NCI-H524 treated with DMSO at 0.1 percent for 48 hours (cell line): ENCODE measurements at places on chromosomes 4 and X.
A peak's percentile ranks its signal among the peaks of the same experiment; 100 is the strongest.

- DNase-seq: no peak
Observed at GRCh38 chrX:13215729-13216128, 104.1 kb downstream of the ATXN3L start.

- DNase-seq: no peak
Observed at GRCh38 chr4:80265571-80266252, 752 bp upstream of the FGF5 start.

DNA sequence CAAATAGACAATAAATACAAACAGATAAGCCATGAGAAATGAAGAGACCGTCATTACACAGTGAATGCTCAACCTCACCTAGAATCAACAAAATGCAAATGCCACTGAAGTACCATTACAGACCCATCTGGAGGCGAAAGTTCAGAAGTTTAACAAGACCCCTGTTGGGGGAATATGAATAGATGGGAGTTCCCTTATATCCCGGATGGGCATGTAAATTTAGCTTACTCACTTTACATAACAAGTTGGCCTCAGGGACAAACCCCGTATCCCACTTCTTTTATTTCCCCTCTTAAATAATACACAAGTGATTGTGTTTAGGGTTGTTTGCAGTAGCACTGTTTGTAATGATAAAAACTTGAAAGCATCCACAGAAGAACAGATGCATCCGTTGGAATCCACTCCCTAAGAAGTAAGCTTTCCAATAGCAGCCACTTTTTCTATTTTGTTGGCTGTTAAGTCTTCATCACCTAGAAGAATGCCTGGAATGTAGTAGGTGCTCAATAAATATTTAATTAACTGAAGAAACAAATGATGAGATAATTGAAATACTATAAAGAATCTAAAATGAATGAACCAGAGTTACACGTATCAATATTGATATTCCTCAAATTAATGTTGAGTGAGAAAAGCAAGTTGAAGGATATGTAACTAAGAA lies 1076.3 kb upstream of the TENM3 start:
- DNase-seq: no peak

GRCh38 chrX:94645726-94646125 lies 971.7 kb downstream of the FAM133A start:
- no peak for DNase-seq

DNA sequence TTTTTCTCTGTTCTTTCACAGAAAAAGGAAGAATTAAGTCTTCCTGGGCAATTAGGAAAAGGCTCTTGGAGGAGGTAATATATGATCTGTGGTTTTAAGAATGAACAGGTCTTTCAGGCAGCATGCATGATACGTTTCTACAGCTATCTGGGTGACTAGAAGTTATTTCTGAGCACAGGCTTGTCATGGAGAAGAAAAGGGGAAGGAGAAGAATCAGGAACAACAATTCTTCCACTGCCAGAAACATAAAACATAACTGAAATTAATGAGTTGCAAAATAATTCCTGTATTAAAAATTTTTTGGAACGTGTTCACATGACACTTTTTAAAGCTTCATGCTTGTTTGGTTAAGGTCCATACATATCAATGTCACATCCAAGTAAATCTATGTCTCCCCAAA lies 17.7 kb upstream of the STIM2 start:
- DNase-seq: no peak

GRCh38 chrX:96182366-96182765 lies 502.3 kb upstream of the DIAPH2 start:
- peak; percentile 6 for DNase-seq

DNA sequence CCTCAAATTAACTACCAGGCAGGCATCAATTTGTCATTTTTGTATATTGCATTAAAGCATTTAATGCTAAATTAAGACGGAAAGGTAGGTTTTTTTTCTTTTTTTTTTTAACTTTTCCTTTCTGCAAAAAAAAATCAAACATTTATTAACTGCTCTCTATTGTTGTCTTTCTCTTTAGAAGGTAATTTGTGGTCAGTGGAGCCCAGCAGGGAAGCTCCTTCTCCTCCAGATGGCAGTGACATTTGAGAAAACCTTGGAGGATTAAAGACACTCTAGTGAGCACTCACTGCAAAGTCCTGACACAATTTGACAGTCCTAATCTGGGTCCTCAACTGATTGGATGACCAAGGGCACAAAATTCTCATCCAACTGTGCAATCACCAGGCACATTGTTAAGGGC lies 102.4 kb downstream of the SLIT2 start:
- peak; percentile 86 for DNase-seq

- DNase-seq: no peak
Observed at GRCh38 chr4:31187979-31188378, 467.8 kb downstream of the PCDH7 start.

DNA sequence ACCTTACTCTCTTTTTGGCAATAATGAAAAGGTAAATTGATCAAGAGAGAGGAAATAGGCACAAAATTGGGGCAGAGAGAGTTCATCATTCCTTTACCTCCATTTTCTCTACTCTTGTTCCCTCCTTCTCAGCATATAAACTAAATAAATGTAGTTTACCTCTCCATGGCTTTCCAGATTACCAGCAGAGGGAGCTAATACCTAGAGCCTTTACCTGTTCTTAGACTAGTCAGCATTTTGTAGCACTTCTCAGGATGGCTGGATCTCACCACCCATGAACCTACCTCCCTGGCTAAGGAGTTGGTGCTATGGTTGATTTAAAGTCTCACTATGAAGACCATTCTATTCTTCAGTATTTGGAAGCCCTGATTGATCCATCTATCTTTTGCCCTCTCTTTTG lies 15.7 kb downstream of the OFD1 start:
- peak; percentile 13 for DNase-seq

DNA sequence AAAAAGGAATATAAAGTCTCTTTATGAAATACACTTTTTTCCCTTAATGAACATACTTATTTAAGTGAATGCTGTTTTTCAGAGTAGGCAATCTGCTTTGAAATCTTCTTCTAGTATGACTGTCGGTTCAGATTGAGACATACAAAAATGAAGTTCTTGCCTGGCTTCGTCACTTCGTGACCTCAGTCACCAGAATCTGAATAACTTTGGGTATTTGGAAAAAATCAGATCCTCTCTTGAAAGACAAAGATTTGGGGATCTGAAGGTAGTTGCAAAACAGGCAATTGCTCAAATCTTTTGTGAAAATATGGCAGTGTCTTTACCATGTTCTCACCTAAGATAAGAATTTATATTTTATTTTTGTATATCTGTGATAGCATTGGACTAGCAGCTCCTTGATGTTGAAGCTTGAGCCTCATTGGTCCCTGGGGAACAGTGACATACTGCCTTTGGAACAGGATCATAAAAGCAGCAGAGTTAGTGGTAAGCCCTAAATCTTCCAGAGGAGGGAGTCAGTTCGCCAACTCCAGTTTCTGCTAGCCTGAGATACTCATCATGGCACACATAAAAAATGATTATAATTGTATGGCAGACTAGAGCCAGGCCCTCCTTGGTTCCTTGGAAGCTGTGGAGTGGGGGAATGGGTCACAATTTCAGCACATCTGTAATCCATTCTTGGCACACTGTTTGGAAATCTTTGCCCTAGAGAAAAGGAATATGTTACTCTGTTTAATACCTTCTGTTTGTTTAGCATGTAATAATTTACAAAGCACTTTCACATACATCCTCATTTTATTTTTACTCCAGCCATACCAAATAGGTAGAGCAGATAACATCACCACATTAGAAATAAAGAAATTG lies 5.0 kb downstream of the ARFIP1 start:
- peak; percentile 58 for DNase-seq

GRCh38 chrX:147917700-147918695 lies 6.3 kb downstream of the FMR1 start:
- DNase-seq: no peak

- no peak for DNase-seq
Observed at GRCh38 chr4:98284640-98285046, 23.5 kb downstream of the RAP1GDS1 start.

- no peak for DNase-seq
Observed at GRCh38 chr4:128793859-128794672, 15.4 kb upstream of the JADE1 start.

DNA sequence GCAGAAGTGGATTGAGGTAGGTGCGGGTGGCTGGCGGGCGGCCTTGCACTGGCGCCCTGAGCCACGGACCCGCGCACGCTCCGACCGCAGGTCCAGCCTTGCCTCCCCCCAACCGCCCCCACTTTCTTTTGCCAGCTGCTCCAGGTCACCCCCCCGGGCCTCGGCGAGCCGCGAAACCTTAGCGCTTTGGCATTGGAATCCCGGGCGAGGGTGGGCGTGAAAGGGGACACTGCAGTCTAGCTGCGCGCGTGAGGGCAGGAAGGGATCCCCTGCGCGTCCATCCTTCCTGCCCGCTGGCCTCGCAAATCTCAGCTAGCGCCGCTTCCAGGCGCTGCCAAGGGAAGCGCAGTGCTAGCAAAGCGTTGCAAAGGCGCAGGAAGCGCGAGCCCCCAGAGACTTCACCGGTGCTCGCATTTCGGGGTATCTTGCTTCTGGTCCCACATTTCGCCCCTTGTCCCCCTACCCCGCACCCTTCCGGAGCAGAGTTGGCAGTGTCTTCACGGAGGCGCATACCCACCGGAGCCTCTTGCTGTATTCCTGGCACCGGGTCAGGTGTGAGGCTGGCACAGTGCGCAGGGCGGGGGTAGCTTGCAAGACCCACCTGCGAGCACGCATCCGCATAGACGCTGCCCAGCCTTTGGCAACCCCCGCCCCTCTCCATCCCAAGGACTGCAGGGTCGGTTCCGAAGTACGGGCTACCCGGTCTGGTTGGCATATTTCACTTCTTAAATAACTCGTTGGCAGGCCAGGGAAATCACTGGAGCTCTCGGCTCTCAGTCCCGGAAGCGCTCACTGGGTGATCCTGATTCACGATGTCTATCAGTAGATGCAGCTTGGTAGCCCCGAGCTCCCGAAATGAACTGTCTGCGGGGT lies 104.4 kb downstream of the UCHL1 start:
- DNase-seq: peak; percentile 17

DNA sequence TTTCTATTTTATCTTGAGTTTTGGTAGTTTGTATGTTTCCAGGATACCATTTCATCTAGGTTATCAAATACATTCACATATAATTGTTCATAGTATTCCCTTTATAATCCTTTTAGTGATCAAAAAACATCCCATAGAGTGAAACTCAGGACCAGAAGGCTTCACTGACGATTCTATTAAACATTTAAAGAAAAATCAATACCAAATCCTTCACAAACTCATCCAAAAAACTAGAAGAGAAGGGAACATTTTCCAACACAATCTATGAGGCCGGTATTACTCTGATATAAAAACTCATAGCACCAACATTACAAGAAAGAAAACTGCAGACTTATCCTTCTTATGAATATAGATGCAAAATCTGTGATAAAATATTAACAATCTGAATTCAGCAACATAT lies 203.4 kb downstream of the ANKRD50 start:
- no peak for DNase-seq

GRCh38 chrX:151570561-151570960 lies 7.1 kb downstream of the PASD1 start:
- DNase-seq: no peak

DNA sequence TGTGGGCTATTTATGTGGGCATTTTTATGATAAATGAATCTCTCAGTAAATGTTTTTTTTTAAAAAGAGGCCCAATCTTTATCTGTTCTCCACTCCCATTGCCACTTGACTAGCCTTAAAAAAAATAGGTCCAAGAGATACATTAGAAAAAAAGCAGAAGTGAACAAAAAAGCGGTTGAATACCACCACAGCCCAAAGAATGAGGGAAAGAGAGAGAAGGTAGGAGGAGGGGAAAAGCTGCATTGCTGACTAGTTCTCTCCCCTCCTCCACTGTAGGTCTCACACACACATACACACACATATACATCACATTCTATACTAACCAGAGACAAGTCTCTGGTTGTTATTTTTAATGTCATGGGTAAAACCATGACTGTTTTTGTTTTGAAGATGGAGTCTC lies 95.8 kb upstream of the IL13RA1 start:
- DNase-seq: no peak

GRCh38 chr4:32031026-32031425 lies 1310.9 kb downstream of the PCDH7 start:
- no peak for DNase-seq

DNA sequence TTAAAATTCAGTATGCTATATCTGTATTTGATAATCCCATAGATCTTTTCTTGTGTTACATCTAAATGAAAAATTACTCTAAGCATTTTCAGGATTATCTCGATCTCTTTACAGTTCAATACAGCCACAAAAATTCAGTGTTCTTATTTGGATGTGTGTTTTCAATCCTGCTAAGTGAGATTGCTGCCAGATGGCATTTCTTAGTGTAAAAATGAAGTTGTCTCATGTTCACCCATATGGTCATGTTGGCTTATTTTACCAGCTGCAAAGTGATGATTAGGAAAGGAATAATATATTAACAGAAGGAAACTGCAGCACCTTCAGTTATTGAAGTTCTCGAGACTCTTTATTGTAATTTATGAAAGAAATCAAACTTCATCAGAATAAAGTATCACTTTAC lies 12.1 kb upstream of the FAM47A start:
- DNase-seq: peak; percentile 38

DNA sequence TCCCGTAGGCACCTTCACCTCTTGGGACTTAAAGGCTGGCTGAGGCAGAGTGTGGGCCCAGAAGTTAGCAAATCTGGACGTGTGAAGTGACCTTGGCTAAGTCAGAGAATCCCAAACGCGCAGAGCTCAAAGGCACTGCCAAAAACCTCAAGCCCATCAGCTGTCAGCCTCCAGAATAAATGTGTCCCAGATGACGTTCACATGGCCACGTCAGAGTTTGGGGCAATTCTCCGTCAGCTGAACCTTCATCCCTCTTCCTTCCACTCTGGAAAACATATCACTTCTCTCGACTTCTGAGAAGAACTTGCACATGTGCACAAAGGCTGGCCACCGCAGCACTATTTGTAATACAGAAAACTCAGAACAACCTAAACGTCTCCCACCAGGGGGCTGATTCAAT lies 35.7 kb upstream of the APLN start:
- DNase-seq: no peak

- DNase-seq: no peak
Observed at GRCh38 chr4:17398805-17399204, 113.1 kb downstream of the QDPR start.

DNA sequence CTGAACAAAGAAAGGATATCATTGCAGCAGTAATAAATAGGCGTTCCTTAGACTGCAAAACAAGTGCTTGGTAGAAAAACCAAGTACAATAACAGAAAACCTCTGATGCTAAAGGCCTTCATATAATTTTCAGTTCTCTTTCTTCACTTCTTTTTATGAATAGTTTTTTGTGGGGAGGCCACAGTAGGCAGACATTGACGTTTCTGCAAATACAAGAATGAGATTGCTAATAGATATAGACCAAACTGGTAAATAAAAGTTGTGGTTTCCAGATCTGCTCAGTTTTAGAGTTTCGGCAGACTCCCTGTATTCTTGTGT lies 57.0 kb upstream of the RAP1GDS1 start:
- no peak for DNase-seq

- DNase-seq: peak; percentile 30
Observed at GRCh38 chr4:74320559-74321118, 12.4 kb downstream of the EPGN start.

DNA sequence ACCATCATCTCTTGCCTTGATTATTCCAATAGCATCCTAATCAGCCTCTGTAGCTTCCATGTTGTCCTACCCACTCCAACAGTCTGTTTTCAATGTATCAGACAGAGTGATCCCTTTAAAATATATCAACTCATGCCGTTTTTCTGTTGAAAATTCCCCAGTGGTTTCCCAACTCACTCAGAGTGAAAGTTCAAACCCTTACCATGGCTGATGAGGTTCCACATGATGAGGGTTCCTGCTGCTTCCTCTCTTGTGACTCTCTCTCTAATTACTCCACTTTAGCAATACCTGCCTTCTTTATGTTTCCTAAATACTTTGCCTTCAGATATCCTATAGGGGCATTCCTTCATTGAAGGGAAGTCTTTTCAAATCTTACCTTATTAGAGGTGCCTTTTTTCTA lies 334.7 kb downstream of the PPP1R2C start:
- no peak for DNase-seq

GRCh38 chrX:77628294-77629025 lies 157.6 kb downstream of the ATRX start:
- no peak for DNase-seq
